ENCODE measurements at places on chromosomes 2 and 18.

DNA sequence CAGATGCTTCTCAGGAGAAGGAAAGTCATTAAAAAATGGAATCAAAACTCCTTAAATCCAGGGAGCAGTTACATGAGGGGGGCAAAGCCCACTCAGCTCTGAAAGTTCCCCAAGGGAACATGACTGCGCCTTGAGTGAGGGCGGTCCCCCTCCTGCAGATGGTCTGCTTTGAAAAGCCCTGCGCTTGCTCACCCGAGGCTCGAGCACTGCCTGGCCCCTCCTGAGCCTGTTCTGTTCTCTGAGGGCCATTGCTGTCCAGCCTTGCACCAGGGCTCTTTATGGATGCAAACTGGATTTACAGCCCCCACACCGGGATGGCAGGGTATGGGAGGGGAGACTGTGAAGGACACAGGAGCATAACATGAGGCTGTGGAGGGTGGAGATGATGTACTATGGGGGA is 37.8 kb upstream of the DNMT3A start:
- DNase-seq: no peak

DNA sequence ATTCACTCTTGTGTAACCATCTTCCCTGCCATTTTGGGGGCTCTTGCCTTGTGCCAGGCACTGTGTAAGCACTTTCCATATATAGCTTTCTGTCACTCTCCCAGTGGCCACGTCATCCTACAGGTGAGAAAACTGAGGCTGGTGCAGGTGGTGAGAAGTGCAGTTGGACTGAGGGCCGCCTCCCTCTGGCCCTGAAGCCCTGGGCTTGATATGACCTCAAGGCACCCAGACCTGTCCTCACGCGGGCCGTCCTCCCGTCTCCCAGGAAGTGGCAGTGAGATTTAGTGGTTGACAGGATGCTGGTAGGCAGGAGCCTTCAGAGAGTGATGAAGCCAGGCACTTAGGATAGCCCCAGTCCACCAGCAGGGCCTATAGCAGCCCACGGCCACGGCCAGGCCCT is 30.5 kb downstream of the MAL start:
- no peak for DNase-seq

- no peak for DNase-seq
Observed at GRCh38 chr2:191701696-191702095, 23.8 kb downstream of the NABP1 start.

GRCh38 chr2:165500816-165501215 is 31.3 kb downstream of the CSRNP3 start:
- DNase-seq: no peak

DNA sequence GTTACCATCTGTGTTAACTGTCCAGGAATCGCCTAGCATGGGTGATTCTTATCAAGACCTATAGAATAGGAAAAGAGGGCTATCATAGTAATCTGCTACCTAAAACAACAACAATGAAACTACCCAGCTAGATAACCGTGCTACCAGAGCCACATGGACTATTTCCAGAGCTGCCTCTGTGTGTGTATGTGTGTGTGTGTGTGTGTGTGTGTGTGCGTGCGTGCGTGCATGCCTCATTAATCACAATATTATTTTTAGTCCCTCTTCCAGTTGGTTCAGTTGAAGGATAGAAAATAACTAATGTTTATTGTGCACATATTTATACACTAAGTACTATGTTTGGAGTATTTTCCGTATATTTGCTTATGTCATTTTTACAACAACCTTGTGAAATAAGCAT is 201.1 kb downstream of the SP3 start:
- no peak for DNase-seq

DNA sequence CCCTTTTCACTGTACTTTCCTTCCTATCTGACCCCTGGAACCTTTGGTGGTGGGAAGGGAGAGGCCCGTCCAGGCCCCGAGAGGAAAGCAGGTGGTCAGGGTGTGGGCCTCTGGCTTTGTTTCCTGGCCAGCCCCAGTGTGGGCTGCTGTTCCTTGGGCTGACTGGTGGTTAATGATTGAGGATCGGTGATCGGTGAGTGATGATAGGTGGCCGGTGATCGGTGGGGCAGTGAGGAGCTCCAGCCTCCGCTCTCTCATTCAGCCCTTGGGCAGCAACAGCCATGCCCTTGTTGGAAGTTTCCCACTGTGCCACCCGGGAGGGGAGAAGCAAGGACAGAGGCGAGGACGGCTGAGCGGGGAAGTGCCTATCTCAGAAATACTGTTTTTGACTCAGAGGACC is 7.3 kb downstream of the ACKR3 start:
- no peak for DNase-seq

GRCh38 chr2:145593991-145594614 is 1074.2 kb upstream of the ZEB2 start:
- DNase-seq: no peak

GRCh38 chr18:61892683-61893308 is at the start of gene RNF152:
Gene RNF152 (minus strand): TSS chr18:61893007. CDS start chr18:61816463, 76,544 bp downstream.
- no peak for DNase-seq

DNA sequence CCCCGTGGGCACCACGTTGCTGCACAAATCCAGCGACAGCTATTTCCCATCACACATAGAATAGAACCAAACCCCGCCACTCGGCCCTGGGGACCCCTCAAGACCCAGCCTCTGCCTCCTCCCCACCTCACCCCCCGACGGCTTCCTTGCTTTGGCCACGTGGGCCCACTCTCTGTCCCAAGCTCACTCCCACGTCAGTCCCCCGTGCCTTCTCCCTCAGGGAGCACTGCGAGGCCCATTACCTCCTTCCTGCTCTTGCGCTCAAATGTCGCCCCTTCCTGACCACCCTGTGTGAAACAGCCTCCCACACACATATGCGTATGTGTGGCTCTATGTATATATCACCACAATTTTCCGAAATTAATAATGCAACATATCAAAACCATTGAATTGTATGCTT is 239.7 kb downstream of the SH3BP4 start:
- DNase-seq: no peak

- DNase-seq: no peak
Observed at GRCh38 chr2:204645018-204645773, 99.9 kb downstream of the PARD3B start.

GRCh38 chr2:143474586-143474985 is 345.4 kb downstream of the ARHGAP15 start:
- DNase-seq: no peak

- DNase-seq: peak; percentile 45
Observed at GRCh38 chr2:110748489-110748867, 16.1 kb downstream of the ACOXL start.

- no peak for DNase-seq
Observed at GRCh38 chr2:182741620-182742019, 25.6 kb downstream of the DNAJC10 start.

DNA sequence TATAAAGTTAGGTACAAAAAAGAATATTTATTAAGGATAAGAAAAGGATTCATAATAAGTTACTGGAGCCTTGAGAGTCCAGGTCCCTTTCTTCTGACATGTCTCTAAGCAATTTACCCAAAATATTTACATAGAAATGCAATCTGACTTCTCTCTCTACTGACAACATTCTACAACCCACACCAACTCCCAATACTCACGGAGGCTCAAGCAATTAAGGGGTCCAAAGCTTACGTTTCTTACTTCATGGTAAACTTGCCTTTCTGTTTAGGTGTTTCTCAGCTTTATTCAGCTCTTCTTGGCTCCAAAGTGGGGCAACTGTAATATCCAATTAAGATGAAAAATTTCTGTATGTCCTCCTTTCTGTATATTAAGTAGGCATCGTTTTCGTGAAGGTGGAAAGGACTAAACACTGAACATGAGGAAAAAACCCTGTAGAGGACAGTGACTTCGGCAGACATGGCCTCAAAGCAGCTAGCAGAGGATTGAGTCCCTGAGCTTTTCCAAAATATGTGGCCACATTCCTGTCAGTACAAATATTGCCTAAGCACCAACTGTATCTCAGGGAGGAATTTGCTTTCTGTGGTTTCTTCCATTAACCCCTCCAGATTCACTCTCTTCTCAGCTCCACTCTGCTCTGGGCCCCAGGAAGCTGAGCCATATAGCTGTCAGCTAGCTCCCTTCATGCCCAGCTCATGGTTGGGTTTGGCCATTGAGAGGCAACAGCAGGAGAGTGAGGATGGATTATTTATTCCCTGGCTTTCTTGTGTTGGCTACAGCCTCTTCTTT is 67.9 kb upstream of the GLS start:
- DNase-seq: no peak

DNA sequence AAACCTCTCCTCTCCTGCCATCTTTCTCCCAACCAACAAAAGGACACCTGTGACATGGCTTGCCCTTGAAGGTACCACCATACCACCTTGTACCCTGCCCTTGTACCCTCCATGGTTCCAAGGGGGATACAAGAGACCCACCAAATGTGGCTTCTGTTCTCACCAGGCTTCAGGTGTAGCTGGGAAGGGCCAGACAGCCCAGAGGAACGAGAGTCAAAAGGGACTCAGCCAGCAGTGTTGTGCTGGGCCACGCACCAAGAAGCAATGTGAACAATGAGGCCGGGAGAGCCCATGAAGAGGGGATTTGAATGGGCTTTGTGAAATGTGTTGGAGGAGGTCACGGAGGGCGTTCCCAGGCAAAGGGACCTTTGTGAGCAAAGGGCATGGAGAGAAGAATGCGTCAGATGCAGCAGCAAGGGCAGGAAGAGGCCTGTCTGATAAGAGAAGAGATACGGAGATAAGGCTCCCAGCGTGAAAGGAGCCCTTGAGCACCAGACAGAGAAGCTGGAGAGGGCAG is 48.6 kb downstream of the PLB1 start:
- no peak for DNase-seq

DNA sequence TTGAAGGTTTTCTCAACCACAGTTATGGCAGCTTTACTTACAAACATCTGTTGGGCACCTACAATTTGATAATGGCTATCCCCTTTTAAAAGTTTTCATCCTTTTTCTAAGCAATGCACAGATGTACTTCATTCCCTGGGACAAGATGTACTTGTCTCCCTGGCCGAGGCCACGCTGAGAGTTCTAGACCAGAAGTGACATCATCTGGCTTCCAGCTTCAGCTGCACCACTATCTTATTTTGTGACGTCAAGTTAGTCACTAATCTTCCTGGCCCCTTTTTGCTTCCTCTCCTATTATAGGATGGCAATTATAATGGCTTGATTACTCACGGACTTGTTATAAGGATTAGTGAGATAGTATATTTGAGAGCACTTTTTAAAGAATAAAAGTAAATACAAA is 386.4 kb downstream of the BCL11A start:
- DNase-seq: no peak

- no peak for DNase-seq
Observed at GRCh38 chr2:2707206-2707991, 376.3 kb upstream of the MYT1L start.

- no peak for DNase-seq
Observed at GRCh38 chr18:2147476-2148230, 423.7 kb downstream of the METTL4 start.

DNA sequence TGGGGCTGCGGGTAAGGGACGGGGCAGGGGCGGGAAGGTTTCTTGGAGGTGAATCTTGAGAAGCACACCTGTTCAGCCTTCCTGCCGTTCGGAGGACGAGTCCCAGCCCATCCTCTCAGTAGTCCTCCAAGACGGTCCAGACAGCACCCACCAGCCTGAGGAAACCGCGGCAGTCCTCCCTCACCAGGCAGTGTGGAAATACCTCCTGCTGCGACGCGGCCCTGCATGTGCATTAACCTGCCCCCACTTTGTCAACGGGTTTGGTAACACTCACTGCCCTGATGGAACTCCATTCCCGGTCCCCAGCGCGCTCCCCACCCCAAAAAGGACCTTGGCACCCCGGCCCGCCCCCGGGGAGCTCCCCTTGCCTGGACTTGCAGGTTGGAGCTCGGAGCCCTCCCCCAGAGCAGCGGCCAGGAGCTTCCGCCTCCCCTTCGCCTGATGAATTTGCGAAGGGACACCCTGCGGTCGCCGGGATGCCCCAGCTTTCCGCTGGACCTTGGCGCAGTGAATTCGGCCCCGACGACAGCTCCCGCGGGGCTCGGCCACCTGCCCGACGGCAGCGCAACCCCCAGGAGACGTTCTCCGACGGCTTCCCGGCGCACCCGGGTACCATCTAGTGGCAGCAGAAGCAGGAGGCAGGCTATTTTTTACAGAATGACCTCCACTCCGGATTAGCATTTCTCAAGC is 31.5 kb downstream of the ACVR1C start:
- no peak for DNase-seq

GRCh38 chr2:15206419-15206818 is 354.7 kb downstream of the NBAS start:
- DNase-seq: no peak

DNA sequence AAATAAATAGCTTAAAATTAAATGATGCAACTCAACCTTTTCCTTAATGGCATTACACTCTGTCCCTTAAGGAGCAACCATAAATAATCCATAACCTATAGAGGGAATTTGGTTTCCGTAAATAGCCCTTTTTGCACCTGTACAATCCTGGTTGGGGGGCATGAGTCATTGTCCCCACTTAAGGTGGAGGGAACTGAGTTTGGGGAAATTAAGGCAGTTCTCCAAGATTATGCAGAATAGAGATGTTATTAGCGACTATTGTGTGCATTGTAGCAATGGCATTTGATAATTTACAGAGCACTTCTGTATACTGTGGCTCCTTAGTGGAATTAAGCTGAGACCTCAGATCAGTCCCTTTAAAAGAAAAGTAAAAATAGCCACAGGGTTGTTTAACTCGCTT is 6.6 kb downstream of the MYCN start:
- no peak for DNase-seq

GRCh38 chr2:155310589-155310988 is 612.1 kb downstream of the KCNJ3 start:
- DNase-seq: no peak

GRCh38 chr2:217438821-217439220 is 564.0 kb downstream of the TNS1 start:
- no peak for DNase-seq

GRCh38 chr2:16296331-16297250 is 356.2 kb downstream of the MYCN start:
- no peak for DNase-seq

GRCh38 chr2:15814946-15815345 is 125.4 kb upstream of the MYCN start:
- DNase-seq: no peak

DNA sequence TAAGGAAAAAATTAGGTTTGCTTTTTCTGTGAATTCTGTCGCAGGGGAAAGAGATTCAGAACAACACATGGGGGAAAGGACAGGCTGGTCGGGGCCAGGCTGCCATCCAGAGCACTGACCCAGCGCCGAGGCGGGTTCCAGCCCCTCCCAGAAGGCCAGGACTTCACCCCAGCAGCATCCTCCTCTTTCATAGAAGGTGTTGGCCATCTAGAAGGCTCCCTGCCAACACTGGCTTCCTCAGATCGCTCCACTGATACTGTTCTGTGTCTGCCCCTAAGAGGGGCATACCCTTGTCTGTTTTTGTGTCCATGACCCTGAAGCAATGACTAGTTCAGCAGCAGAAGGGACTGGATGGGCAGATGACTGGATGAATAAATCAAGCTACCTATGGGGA is 144.5 kb downstream of the HDAC4 start:
- no peak for DNase-seq

GRCh38 chr2:45922577-45922988 is 271.1 kb downstream of the PRKCE start:
- peak; percentile 84 for DNase-seq

- no peak for DNase-seq
Observed at GRCh38 chr2:68774569-68775271, 40.1 kb downstream of the ARHGAP25 start.
